Muscle of arm (tissue), 14 donors: ENCODE measurements at places on chromosomes 16 and 17.
A peak's percentile ranks its signal among the peaks of the same experiment; 100 is the strongest.

DNA sequence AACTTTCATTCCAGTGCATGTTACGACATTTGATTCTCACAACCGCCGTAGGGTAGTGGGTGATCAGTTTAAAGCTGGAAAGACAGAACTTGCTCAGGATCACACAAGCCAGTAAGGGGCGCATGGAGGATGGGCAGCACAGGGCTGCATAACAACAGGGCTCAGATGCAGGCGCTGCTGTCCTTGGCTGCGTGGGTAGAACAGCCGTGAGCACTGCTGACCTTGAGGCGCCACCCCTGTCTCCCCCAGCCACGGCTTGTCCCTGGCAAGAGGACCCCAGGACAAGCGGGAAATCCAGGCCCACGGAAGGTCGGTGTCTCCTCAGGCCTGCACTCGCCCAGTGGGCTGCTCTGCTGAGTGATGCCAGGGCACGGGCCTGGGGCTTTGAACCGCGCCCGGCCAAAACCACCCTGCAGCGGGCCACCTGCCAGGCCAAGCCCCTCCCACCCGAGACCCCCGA, 84.7 kb downstream of the LMF1 start:
- no peak for DNase-seq

- no peak for DNase-seq
Measured at GRCh38 chr17:59337741-59338299, 6.4 kb downstream of the YPEL2 start.

GRCh38 chr16:4988647-4989046, 30.5 kb downstream of the SEC14L5 start:
- no peak for DNase-seq

DNA sequence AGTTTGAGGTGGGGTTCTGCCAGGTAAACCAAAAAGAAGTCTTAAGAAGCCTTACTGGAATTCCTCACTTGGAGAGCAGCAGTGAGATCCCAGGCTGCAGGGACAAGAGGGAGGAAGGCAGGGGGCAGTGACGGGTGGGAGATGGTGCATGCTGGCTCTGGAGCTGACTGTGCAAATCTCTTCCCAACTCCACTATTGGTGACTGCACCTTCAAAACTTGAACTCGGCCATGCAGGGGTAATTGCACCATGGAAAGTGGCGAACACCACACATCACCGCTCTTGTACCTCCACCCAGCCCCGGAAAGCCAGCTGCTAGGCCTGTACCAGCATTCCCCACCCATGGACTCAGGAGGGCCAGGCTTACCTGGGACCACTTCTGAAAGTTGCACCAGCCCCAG, 51.4 kb upstream of the CDR2 start:
- no peak for DNase-seq

- peak; percentile 15 for DNase-seq
Measured at GRCh38 chr17:53032861-53033271, 789.9 kb upstream of the KIF2B start.
